NCI-H774 (cell line): ENCODE measurements at places on chromosomes 3 and 15.

GRCh38 chr3:23888617-23889228 lies 28.1 kb downstream of the NKIRAS1 start:
- no peak for DNase-seq

DNA sequence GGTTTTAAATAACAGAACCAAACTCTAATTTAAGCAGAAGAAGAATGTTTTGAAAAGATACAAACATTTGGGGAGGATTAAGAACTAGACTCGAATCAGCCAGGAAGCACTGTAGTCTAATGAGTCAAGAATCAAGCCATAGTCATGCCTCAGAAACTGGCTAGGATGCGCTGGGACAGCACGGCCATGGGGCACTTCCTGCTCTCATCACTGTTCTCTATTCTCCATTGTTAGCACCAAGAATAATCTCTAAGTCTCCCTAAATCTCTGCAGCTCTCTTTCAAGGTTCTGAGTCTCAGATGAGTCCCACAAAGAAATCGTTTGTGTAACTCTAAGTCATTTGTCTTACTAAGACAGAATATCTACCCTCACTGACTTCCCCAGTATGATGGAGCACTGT lies 399.0 kb upstream of the KCNMB2 start:
- DNase-seq: no peak

- no peak for DNase-seq
Observed at GRCh38 chr3:120637851-120638559, 41.9 kb downstream of the NDUFB4 start.

GRCh38 chr15:92102395-92102755 lies 248.9 kb downstream of the SLCO3A1 start:
- no peak for DNase-seq

DNA sequence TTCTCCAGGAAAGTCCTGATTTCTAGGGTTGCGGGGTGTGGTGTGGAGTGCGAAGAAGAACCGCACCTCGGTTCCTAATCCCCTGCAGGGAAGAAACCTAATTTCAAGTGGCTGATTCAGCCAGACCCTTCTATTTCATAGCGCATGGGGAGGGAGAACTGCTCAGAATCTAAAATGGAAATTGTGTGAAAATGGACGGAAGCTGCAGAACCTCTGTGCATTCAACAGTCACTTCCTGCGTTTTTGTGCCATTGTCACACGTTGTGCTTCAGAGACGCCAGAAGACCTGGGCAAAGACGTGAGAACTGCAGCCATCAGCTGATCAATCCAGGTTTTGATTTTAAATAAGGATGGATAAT lies 1.2 kb downstream of the SIDT1 start:
- no peak for DNase-seq

DNA sequence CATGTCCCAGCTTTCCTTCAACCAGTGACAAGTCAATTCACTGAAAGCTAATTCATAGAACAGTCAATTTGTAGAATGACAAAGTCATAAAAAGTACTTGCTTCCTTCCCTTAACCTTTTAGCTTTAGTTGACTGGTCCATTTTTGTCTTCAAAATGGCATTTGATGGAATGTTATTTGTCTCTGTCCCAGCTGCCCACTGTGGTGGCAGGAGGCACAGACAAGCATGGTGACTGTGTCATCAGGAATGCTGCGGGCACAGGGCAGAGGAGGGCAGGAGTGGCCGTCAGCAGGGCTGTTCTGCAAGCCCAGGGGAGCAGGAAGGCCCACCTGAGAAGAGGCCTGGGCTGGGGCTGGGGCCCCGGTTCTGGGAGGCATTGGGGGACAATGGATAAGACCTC lies 10.0 kb downstream of the IQSEC1 start:
- no peak for DNase-seq

GRCh38 chr15:51077221-51078153 lies 17.2 kb downstream of the TNFAIP8L3 start:
- no peak for DNase-seq

GRCh38 chr15:79990280-79990996 lies 19.4 kb upstream of the BCL2A1 start:
- DNase-seq: no peak

DNA sequence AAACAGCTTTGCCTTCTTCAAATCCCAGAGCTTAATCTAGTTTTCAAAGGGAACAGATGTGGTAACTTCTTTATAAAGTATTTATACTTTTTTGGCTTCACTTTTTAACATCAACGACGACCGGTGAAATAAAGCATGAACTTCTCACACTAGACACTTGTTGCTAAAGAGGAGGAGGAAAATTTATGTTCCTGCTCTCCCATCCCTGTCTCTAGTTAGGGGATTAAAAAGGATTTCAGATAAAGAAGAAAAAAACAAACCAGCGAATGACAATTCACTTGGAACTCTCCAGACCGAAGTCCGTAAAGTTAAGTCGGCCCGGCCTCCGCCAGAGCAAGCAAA lies 672 bp downstream of the NEDD4 start:
- no peak for DNase-seq

DNA sequence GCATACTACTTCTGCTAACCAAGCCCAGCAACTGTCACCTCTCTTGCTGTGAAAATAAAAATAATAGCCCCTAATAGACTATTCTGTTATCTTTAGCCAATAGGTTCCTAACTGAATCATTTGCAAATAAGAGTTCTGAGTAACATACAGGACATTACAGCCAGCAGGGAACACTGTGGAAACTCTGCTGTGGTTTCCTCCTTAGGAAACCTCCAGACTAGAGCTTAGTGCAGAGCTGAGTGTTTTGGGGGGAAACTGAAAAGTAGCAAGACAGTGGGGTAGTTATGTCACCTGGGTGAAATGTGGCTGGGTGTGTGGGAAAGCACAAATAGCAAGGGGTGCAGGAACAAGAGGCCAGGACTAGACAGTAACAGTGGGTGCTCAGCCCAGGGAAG lies 32.4 kb downstream of the DZIP1L start:
- DNase-seq: no peak

DNA sequence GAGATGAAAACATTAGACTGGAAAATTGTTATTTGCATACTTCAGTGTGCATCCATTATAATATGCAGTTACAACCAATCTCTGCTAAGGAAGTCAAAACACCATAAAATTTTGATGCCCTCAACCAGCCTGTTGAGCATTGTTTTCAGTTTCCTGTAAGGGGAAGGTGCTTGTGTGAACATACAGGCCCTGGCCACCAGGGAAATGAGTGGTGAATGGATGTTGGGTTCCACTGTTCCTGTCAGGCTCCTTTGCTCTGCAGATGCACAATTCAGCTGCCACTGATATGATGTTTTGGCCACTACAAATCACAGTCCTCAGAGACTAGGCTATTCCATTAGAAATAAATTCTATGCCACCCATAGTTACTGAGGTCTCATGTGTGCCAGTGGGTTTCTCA lies 184.6 kb downstream of the SYNPR start:
- DNase-seq: no peak

DNA sequence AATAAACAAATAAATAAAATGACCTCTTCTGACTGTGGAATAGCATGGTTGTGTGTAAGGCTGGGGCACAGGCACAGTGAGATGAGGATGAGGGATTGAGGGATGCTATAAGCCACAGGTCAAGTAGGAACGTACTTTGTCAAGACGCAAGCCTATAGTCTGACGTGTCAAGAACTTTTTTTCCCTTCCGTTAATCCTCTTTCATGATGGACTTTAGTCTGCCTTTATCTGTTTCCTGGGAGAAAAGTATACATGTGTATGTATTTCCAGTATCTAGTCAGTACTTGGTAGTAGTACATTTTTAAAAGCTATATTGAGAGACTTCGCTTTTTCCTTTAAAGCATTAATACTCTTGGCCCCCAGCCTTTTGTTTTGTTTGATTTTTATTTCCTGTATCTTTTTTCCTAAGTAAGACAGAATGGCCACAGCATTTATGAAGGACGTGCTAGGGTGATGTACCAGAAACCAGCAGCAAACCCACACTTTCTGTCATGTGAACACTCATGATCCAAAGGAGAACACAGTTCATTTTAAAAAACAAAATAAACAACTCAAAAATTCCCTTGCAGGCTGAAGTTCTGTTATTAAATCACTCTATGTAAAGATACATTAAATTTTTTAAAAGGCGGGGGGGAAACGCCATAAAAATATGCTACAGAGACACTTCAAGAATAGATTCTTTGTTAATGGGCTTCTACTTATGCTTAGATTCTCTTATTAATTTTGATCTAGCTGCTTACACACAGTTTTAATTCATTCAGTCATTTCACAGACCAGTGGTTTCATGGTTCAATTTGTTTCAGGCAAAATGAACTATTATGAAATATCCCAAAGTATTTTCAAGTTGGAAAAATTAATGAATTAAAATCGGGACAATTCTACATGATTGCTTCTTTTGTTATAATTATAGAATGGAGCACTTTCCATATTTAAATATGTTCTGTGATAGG lies 114.7 kb downstream of the SNRK start:
- DNase-seq: no peak

GRCh38 chr3:22231061-22231460 lies 480.1 kb upstream of the ZNF385D start:
- no peak for DNase-seq

- DNase-seq: no peak
Observed at GRCh38 chr3:135560847-135561246, 404.7 kb upstream of the PPP2R3A start.

DNA sequence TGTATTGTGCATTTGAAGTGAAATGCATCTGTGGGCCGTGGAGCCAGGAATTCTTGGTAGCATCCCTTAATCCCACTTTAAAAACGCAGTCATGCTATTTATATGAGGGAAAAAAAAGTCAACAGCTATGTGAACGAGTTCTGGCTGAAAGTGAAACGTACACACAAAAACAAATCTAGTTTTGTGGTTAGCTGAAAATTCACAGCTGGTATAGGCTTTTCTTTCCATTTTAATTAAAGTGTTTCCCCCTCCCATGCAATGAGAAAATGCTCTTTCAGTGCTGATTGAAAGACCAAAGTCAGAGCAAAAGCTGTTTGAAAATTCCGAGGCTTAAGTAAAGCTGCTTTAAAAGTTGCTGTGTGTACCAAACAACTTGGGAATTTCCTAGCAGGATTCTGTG lies 297.4 kb downstream of the PLCL2 start:
- no peak for DNase-seq

GRCh38 chr3:53780806-53781205 lies 65.4 kb downstream of the CHDH start:
- DNase-seq: no peak

DNA sequence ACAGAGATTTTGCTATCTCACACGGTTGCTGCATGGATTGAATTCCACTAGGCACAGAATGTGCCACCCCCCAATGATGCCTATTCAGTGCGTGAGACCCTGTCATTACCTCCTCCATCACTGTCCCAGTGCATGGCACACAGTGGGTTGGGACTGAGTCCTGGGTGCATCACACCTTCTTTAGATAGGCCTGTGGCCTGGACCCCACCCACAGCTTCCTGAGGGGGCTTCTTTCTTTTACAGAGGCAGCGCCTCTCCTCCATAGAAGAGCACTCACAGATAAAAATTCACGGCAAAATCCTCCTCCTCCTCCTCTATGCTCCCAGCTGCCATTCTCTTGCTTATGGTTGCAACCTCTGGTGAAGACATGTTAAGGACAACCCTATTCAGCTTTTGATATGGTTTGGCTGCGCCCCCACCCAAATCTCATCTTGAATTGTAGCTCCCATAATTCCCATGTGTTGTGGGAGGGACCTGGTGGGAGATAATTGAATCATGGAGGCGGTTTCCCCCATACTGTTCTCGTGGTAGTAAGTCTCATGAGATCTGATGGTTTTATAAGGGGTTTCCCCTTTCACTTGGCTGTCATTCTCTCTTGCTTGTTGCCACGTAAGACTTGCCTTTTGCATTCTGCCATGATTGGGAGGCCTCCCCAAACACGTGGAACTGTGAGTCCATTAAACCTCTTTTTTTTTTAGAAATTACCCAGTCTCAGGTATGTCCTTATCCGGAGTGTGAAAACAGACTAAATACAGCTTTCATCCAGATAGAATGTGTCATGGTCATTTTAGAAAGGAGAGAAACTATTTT lies 147.6 kb downstream of the KLF13 start:
- DNase-seq: no peak

DNA sequence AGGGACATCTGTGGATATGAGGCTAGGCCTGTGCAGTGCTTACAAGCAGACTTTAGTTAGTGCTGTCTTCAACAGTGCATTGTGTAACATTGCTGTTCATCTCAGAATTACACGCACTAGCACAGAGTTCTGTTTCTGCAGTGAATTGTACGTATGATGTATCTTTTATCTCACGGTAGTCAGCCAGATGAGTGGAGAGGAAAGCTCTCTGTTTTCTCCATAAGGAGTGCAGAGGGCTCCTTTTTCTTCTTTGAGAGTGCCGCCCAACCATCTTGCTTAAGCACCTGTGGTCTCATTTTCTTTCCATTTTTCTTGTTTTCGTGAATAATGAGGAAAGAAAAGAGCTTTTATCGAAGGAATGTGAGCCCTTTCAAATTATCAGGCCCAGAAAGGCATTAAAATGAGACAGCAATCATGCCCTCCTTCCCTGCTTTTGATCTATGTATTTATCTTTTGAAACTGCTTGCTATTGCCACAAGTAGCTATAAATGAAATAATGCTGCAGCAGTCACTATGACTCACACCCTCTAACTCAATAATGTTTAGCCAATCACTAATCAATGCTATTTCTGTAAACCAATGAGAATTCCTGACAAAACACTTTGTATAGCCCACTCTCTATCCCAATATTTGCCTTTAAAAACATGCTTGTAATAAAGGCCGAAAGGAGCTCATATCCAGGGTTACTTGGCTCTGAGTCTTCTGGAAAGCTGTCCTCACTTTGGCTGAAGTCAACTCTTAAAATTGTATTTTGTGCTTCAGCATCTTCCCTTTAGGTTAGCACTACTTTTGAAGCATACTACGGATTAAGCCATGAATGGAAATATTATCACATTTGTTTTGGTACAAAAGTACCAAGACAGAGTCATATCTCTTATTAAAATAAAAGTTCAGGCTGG lies 226.0 kb upstream of the P2RY1 start:
- DNase-seq: no peak

- no peak for DNase-seq
Observed at GRCh38 chr3:129536374-129536667, 6.7 kb upstream of the H1-8 start.

DNA sequence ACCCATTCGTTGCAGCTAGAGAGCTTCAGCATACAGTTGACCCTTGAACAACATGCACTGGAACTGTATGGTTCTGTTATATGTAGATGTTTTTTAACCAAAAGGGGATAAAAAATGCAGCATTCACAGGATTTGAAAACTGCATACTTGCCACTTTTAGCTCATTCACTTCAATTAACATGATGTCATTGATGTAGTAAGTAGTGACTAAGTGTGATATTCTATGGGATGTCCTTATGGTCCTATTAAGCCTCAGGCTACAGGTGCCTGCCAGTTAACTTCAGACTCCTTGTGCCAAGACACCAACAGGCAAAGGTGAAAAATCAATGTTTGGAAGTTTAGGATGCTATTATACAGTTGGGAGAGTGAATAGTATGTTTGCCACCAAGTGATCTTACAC lies 553.6 kb upstream of the NECTIN3 start:
- DNase-seq: no peak
